SK-MEL-5 (cell line): ENCODE measurements at places on chromosomes 1 and 21.

- no peak for DNase-seq
Measured at GRCh38 chr1:108685529-108685928, 6.6 kb upstream of the PRPF38B start.

DNA sequence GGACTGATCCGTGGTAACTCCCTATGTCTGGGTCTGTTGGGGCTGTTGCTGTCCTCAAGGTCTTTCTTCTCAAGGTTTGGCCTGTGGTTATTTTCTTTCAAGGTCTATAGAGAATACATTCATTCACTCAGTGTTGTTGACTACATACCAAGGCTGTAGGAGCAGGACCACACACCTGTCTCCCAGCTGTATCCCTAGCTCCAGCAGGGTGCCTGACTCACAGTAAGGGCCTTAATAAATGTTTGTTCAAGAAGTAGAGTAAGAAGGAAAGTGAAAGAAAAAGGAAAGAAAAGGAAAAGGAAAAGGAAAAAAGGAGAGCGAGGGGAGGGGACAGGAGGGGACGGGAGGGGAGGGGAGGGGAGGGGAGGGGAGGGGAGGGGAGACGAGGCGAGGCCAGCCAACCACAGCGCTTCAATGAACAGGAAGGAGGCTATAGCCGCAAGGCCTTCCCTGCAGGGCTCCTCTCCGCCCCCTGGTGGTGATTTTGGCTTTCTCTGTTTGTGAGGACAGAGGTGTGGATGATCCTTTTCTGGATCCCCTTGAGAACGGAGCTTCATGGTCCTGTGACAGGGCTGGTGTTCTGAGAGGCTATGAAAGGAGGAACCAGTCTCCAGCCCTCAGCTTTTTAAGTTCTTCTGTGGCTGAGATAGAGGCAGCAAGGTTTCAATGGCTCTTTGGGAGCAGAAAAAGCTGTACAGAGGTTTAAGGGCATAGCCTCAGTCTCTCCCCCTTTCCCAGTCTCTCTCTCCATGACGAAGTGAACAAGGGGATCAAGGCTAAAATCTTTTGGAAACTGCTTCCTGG is 30.6 kb upstream of the LCE5A start:
- DNase-seq: peak; percentile 88

DNA sequence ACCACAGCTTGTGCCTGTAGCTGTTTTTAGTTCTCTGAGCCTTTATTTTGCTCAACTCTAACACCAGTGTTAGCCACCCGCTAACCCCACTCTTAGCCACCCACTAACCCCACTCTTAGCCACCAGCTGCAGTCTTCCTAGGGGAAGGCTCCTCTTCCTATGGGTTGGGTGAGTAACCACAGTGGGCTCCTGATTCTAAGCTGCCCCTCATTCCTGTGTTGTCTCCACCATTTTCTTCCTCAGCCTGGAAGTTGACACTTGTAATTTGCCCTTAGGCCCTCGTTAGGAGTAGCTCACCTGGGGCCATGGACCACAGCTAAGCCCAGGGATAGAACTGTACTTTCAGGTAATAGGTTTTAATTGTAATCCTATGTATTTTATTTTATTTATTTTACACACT is 782.9 kb upstream of the TPTE start:
- no peak for DNase-seq

GRCh38 chr1:201578008-201578888 is 39.3 kb downstream of the NAV1 start:
- DNase-seq: no peak

GRCh38 chr1:75097654-75098053 is 36.5 kb upstream of the LHX8 start:
- peak; percentile 16 for DNase-seq

- DNase-seq: no peak
Measured at GRCh38 chr1:38403667-38404066, 357.1 kb upstream of the POU3F1 start.

- DNase-seq: peak; percentile 7
Measured at GRCh38 chr1:221783437-221783836, 41.5 kb upstream of the DUSP10 start.

DNA sequence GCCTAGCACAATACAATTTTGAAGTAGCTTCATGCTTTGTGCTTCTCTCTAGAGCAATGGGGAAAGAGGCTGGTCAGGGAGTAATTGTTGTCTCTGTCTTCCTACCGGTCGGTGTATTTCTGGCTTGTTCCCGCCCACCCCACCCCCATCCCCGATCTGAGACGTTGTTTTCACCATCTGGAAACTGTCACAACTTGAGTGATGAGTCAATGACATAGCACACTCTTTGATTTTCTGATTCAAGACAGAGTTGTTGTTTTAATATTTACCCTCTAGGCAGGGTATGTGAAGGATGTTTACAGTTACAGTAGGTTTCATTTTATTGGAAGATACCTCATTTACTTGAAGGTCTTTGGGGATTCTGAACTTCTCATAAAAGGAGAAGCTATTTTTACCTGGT is 7.0 kb downstream of the IL12RB2 start:
- peak; percentile 85 for DNase-seq

- no peak for DNase-seq
Measured at GRCh38 chr1:225888898-225889601, at the start of gene LEFTY1. LEFTY1 (minus strand) TSS chr1:225889146; CDS start chr1:225889066, 80 bp downstream.

GRCh38 chr1:85678193-85678592 is 30.0 kb downstream of the ZNHIT6 start:
- no peak for DNase-seq
